ENCODE measurements at places on chromosomes 3 and 15. TPM values are rescaled to one million over a fixed set of nuclear protein-coding genes. Genes with fewer than 3 reads are reported as not detected.
A peak's percentile ranks its signal among the peaks of the same experiment; 100 is the strongest.

Gene ALDH1A2
- total RNA-seq, result 7.5 TPM

Gene FAM174B
- 11.2 TPM for total RNA-seq

- DNase-seq, result no peak
Observed at GRCh38 chr15:91223863-91224262, 123.8 kb downstream of the SV2B start.

- DNase-seq, result no peak
Observed at GRCh38 chr15:61032600-61033286, 196.4 kb downstream of the RORA start.

DNA sequence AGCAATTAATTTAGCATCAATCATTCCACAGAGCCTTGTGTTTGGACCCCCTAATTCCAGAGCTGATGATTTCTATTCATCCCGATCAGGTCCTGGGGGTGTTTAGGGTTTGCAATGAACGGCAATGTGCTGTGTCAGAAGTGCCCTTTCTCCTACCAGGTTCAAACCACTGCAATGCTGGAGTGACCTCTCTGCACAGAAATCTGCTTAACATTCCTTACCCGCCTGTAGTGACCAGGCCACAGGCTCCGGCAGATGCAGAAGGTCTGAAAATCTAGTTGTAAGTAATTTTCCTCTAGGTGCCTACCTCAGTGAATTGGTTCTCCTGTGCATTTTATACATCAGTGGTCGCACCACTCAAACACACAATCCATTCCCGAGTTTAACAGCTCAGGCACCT is 725.3 kb upstream of the CFAP20DC start:
- DNase-seq, result no peak

GRCh38 chr15:40911693-40912092 is 17.4 kb downstream of the VPS18 start:
- DNase-seq, result no peak

DNA sequence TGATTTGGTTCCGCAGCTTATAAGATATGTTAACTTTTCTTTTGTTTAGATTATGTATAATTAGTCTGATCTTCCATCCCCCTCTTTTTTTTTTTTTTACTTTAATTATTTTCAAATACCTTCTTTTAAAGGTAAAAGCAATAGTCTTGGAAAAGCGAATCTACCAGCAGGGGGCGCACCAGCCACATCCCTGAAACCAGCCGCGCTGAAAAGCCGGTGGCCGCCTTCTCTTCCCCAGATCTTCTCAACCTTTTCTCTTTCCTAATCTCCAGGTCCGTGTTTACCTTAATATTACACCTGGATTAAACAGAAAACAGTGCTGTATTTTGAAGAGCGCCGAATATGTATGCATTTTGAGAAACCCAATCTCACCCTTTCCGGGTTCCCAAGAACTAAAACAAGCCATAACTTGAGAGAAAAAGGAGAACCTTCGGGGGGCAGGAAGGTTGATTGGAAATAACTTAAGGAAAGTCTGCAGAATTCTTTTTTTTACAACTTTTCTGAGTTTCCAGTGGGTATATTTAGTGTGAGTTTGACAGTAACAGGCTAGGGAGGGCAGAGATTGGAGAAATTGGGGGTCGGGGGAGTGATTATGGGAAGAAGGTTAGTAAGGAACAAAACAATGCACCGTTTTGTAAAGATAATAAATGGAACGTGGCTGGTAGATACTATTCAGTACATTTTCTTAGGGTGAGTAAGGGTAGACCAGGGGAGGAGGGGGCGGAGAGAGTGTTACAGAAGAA is 2.0 kb upstream of the SOX2 start:
- peak; percentile 86 for DNase-seq

DNA sequence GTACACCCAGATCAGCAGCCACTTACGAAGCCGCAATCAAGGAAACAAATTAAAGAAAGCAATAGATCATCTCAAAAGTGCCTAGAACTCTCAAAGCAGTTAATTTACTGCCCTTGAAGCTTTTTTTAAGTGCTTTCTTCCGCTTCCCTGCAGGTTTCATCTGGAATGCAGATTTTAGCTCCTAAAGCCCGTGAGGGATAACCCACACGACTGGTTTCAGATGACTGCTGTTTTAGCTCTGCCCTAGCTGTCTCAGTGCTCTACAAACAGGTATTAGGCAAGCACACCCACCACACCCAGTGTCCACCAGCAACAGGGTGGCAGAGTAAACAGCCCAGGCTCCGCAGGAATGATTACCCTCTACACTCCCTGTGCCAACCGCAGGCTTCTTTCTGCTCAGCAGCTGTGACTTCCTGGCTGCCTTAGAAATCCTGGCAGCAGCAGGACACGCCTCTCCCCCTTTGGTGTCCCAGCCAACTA is 126.0 kb downstream of the FMN1 start:
- DNase-seq, result no peak

- no peak for DNase-seq
Observed at GRCh38 chr15:39887211-39887610, 32.9 kb downstream of the GPR176 start.

DNA sequence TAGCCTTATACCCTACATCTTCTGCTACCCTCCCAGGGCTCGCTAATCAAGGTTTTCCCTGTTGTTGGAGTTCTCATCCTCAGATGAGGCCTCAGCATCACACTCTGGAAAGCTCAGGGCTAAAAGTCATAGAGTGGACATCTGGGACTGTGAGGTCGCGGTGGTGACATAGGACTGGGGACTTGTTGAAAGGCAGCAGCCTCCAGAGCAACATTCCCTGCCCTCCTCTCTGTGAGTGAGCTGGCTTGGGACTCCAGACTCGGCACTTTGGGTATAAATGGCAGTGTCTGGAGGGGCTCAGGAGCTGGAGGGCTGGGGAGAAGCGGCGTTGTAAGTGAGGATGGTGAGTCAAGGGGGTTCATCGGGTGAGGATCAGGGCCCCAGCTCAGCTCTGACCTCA is 2.7 kb downstream of the CA12 start:
- DNase-seq, result no peak
